ENCODE measurements at places on chromosomes 3 and 15.
A peak's percentile ranks its signal among the peaks of the same experiment; 100 is the strongest.

- DNase-seq: no peak
These were observed 4.6 kb downstream of the MYNN start for GRCh38 chr3:169777822-169778221.

DNA sequence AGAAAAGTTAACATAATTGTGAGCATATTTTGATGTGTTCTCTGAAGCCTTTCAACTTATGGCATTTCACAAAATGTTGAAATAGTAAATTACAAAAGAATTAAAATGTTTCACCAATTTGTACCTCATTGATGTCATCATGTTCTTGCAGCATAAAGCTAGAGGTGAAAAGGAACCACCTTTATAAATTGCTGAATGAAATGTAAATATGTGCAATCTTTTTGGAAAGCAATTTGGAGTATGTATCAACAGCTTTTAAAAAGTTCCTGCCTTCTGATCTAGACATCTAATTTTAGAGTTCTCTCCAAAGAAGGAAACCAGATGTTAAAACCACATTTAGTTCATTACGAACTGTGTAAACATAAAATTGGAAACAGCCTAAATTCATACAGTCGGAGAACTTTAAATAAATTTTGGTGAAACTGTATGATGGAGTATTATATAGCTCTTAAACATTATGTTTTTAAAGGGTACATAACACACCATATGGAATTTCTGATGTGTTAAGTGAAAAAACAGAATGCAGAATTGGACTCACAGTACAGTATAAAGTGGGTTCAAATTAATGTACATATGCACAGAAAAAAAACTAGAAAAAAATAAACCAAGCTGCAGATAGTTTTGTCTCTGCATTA, 311.2 kb upstream of the NAALADL2 start:
- no peak for DNase-seq

- DNase-seq: no peak
These were observed 755.2 kb downstream of the NR2F2 start for GRCh38 chr15:97085731-97086130.

DNA sequence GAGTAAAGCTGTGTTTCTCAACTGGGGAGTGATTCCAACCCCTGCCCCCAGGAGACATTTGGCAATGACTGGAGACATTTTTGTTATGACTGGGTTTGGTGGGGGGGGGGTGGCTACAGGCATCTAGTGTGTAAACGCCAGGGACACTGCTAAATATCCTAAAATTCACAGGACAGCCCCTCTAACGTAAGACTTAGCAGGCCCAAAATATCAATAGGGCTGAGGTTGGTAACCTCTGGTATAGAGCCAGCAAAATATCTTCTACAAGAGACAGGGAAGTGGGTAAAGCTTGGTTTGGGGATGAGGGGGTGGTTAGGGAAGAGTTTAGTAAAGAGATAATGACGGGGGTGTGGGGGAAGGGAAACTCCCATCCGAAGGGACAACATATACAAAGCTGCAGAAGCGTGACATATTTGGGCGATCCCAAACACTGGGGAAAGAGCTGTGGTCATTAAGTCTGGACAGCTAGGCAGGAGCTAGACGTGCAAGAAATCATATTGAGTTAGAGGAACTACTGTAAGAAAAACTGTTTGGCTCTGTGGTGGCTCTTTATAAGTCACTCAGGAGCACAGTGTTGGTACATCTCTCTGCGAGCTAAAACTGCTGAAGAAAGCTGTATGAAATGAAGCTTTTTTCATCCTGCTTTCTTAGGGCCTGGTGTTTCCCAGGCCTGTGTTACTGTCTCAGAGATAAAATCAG, 697 bp upstream of the TRIM69 start:
- peak; percentile 12 for DNase-seq

DNA sequence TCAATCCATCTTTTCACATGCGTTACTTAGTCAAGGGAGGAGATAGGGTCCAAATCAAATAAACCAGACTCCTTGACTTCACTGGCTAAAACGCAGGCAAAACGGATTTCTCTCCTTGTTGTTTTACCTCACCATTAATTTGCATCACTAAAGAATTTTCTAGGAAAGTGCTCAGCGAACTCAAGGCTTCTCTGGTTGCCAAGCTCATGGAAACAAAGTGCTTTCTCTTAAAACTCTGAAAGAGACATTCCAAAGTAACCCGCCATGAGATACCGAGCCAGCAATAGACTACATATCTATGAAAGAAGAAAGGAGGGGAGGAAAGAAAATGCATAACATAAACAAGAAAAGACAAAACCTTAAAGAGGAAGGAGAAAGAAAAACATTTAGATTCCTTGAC, 211.7 kb upstream of the WNT5A start:
- no peak for DNase-seq

DNA sequence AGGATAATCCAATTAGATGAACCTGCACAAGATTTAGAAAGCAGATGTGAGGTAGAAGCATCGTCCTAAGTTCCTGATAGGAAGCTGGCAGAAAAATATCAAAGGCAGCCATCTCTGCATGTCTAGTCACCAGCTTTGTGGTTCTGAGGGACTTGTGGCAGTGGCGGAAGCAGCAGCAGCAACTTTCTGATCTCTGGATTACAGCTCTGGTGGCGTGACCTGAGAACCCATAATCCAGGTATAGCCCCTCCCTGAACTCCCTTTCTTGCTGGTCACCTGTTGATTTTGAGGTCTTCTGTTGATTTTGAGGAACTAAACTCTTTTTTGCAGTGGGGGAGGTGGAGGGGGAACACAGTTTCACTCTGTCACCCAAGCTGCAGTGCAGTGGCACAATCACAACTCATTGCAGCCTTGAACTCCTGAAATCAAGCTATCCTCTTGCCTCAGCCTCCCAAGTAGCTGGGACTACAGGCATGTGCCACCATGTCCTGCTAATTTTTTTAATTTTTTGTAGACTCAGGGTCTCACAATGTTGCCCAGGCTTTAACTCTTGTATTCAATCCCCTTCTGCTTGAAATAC, 7.9 kb downstream of the FSIP1 start:
- DNase-seq: no peak

- DNase-seq: no peak
These were observed 363.0 kb downstream of the FGF12 start for GRCh38 chr3:192364316-192364715.

DNA sequence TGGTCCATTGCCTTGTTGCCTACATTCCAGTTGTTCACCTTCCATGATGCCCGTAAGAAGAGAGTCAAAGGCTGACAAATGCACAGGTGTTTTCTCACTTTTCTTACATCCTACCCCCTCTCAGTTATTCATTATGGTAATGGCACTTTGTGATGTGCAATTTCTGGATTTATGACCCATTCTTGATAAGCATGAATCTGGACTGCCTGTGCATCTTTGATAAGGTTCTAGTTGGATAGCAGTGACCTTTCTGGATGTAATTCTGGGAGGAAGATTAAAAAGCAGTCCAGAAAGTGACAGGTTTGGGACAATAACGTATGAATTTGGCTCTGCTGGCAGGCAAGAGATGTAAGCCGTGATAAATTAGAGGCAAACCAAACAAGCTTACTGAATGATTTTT, 101.5 kb downstream of the ROBO2 start:
- DNase-seq: no peak

DNA sequence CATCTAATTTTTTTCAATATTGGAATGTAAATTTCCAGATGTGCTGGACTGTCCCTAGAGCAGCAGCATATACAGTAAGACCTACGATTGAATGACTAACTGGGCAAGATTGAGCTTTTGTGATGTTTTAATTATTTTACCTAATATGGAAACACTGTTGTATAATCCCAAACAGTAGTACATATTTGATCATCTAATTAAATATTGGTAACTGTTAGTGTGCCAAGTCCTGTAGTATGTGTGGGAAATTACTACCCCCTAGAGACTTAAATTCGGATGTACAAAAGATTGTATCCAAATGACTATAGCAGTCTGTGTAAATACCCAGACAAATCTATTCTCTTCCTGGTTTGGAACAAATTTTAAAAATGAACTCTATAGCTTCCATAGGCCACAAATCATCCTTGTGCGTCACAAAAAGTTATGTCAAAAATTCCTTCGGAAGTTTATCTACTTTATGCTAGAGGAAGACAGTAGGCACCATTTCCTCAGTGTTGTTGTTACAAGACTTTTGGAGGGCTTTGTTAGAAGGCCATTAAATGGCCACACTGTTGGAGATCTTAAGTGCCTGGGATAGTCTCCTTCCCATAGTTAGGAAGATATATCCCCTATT, 41.6 kb downstream of the NKIRAS1 start:
- no peak for DNase-seq

- no peak for DNase-seq
These were observed 28.6 kb upstream of the OR5K4 start for GRCh38 chr3:98325055-98325454.

- no peak for DNase-seq
These were observed 64.2 kb downstream of the MAGI1 start for GRCh38 chr3:65974509-65974908.

DNA sequence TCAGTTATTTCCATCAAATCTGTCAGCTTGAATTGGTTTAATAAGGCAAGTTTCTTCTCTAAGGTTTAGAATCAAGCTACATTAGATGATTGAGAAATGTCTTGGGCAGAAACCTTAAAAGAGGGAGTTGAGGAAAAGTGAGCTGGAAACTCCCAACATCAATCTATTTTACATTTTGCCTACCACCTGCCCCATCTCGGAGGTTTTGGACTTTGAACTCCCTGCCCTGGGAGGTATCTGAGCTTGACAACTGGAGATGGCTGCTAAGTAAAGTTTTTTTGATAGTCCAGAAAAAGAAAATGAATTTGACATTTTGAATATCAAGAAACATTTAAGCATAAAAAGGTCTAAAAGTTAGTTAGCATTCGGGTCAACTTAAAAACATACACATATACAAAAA, 234.2 kb downstream of the NFKBIZ start:
- DNase-seq: no peak

DNA sequence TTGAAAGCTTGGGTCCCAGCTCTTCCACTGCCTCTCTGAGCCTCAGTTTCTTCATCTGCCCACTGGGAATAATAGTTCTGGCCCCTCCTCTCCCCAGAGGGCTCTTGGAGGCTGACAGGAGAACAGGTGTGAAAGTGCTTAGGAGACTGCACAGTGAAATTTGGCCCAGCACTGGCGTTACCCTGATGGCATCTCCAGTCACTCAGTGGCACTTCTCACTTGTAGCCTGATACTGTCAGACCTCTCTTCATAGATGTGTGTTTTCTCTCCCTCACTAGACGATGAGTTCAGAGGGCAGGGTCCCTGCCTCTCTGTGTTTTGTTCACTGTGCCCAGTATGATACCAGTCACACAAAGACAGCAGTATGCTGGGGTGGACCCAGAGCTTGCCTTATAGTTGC, 22.2 kb upstream of the IGDCC3 start:
- no peak for DNase-seq

- DNase-seq: no peak
These were observed 45.2 kb downstream of the RYK start for GRCh38 chr3:134205451-134205850.

GRCh38 chr3:96331341-96331740, 483.1 kb upstream of the EPHA6 start:
- DNase-seq: no peak

- DNase-seq: no peak
These were observed 177.5 kb downstream of the PGPEP1L start for GRCh38 chr15:98830034-98830634.

- DNase-seq: no peak
These were observed 7.1 kb upstream of the TTC14 start for GRCh38 chr3:180594631-180595558.

DNA sequence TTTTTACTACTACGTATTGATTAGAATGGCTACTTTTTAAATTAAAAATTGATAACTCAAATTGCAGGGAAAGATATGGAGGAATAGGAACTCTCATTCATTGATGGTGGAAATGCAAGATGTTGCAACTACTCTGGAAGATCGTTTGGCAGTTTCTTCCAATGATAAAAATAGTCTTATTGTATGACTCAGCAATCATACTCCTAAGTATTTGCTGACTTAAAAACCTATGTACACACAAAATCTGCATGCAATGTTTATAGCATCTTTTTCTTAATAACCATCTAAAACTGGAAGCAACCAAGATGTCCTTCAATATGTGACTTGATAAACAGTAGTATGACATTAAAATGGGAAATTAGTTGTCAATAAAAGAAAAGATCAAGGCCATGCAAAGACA, 87.4 kb upstream of the LRRC3B start:
- DNase-seq: no peak

DNA sequence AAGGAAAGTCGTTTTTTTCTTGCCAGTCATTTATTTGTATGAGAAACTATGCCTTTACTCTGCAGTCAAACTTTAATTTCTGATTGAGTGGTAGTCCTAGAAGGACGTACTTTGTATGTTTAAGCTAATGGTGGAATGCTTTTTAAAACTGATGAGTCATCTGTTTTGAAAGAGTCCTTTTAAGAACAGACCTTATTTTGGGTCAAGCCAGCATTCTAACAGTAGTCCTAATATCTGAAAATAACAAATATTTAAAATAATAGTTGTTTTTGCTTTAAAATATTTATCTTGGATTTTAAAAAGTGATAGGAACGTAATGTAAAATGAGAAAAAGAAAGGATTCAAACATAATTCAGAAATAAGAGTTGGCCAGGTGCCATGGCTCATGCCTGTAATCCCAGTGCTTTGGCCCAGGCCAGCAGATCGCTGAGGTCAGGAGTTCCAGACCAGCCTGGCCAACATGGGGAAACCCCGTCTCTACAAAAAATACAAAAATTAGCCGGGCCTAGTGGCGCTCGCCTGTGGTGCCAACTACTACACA, 1.3 kb upstream of the LRRC58 start:
- DNase-seq: peak; percentile 14

- DNase-seq: no peak
These were observed 1.9 kb downstream of the UQCRC1 start for GRCh38 chr3:48607519-48607918.

DNA sequence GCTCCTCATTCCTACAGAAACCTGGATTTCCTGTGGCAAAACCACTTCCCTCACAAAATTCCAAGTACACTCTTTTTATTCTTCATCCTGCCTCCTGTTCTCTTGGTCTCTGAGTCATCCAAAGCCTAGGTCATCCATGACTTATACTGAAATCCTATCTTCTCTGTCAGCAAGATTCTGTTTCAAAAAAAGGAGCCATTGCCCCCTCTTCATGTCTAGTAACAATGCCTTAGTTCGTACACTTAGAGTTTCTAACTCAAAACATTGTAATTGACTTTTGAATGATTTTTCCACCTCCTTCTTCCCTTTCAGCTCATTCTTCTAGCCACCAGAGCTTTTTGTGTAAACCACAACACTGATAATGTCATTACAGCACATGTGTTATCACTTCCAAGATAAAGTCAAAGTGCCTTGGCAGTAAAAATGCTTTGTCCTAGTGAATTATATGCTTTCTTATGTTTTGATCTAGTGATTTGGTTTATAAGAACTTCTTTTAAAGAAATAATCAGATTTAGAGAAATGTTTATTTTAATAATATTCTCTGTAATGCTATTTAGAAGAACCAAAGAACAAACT, 256.5 kb upstream of the NECTIN3 start:
- no peak for DNase-seq

DNA sequence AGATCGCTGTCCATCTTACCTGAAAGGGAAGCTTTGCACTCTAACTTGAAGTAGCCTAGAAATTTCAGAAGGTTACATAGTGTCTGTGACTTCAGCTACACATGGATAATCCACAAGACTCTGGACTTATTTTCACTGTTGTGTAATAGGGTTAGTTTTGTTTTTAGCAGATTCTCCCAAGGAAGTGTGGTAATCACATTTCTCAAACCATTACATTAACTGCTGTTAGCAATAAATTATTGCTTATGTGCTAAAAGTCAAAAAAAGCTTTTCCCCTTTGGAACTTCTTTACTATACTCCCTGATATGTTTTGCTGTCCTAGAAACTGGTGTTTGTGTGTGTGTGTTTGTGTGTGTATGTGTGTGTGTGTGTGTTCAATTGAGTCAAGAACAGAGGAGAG, 351.8 kb upstream of the TPRG1 start:
- DNase-seq: no peak

GRCh38 chr15:46856839-46857502, 860.3 kb upstream of the SEMA6D start:
- DNase-seq: no peak

All from gastrocnemius medialis (tissue), 4 donors.